ENCODE measurements at places on chromosomes 6 and 20. TPM values are rescaled to one million over a fixed set of nuclear protein-coding genes. Genes with fewer than 3 reads are reported as not detected.

The OXT gene
- total RNA-seq, result not detected

The PAK5 gene
- total RNA-seq, result not detected

The KCNK16 gene
- total RNA-seq, result not detected

The HAO1 gene
- 0.12 TPM for total RNA-seq

The CST7 gene
- total RNA-seq, result not detected

The RBBP8NL gene
- total RNA-seq, result 0.59 TPM

The NKX2-4 gene
- total RNA-seq, result not detected

The DUSP15 gene
- total RNA-seq, result not detected

GRCh38 chr6:139600919-139601475 is 226.5 kb upstream of the CITED2 start:
- no peak overlapping the region for H3K27ac ChIP-seq
- H3K36me3 ChIP-seq, result no peaks in the 10 kb centered on the region
- no peak overlapping the region for H3K4me3 ChIP-seq
- H3K4me1 ChIP-seq, result no peaks in the 10 kb centered on the region
- no peaks in the 10 kb centered on the region for H3K27me3 ChIP-seq

GRCh38 chr6:67646550-67646949 is 988.5 kb upstream of the ADGRB3 start:
- DNase-seq, result no peak
- no peak overlapping the region for H3K27ac ChIP-seq
- H3K36me3 ChIP-seq, result no peaks in the 10 kb centered on the region
- no peak overlapping the region for H3K4me3 ChIP-seq
- H3K4me1 ChIP-seq, result no peaks in the 10 kb centered on the region

- no peak overlapping the region for H3K4me3 ChIP-seq
- peaks cover 20% of the 10 kb centered on the region for H3K4me1 ChIP-seq
- no peaks in the 10 kb centered on the region for H3K36me3 ChIP-seq
- DNase-seq, result no peak
- H3K27ac ChIP-seq, result no peak overlapping the region
Observed at GRCh38 chr6:106138151-106138550, 52.0 kb downstream of the PRDM1 start.

DNA sequence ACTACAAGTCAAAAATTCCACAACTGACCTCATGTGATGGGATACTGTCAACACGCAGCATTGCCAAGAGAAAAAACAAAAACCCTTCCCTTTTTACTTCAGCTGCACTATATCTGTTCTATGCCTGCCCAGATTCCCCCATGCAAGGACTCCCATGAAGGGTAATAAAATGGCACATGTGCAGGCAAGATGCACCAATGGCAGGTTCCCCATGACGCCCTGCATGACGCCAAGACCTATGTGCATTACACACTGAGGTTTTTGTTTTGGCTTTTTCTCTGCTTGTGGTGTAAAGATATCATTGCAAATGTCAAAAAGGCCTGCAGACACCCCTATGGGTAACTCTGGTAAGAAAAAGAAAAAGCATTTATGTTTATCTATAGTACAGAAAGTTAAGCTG is 403.4 kb downstream of the HDGFL1 start:
- no peak overlapping the region for H3K4me3 ChIP-seq
- no peaks in the 10 kb centered on the region for H3K27me3 ChIP-seq
- no peak overlapping the region for H3K27ac ChIP-seq
- DNase-seq, result no peak
- no peaks in the 10 kb centered on the region for H3K36me3 ChIP-seq

DNA sequence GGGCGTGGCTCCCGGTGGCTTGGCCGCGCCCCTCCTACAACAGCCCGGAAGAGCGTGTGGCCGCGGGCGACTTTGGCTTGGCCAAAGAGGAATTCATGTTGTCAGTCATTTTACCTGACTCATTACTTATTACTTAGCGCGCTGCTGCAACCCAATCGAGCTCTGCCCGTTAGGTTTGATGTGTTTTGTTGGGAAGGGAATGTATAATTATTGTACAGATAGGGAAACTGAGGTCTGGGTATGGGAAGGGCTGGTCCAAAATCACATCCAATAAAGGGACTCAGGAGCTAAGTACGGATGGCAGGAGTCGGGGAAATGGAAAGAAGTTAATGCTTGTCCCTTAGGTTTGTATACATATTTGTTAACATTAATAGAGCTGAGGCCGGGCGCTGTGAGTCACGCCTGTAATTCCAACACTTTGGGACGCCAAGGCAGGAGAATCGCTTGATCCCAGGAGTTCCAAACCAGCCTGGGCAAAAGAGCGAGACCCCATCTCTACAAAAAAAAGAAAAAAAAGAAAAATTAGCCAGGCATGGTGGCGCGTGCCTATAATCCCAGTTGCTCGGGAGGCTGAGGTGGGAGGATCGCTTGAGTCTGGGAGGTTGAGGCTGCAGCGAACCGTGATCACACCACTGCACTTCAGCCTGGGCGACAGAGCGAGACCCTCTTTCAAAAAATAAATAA is 639 bp upstream of the ZNF335 start:
- no peak for DNase-seq
- H3K4me1 ChIP-seq, result peaks cover 24% of the 10 kb centered on the region
- no peaks in the 10 kb centered on the region for H3K27me3 ChIP-seq
- peaks cover 4% of the 10 kb centered on the region for H3K36me3 ChIP-seq
- H3K27ac ChIP-seq, result peak overlapping the region; percentile 100
- peak overlapping the region; percentile 97 for H3K4me3 ChIP-seq

- no peak overlapping the region for H3K27ac ChIP-seq
- peaks cover 11% of the 10 kb centered on the region for H3K4me1 ChIP-seq
- H3K36me3 ChIP-seq, result no peaks in the 10 kb centered on the region
Observed at GRCh38 chr6:139164001-139164400, 29.1 kb downstream of the HECA start.

DNA sequence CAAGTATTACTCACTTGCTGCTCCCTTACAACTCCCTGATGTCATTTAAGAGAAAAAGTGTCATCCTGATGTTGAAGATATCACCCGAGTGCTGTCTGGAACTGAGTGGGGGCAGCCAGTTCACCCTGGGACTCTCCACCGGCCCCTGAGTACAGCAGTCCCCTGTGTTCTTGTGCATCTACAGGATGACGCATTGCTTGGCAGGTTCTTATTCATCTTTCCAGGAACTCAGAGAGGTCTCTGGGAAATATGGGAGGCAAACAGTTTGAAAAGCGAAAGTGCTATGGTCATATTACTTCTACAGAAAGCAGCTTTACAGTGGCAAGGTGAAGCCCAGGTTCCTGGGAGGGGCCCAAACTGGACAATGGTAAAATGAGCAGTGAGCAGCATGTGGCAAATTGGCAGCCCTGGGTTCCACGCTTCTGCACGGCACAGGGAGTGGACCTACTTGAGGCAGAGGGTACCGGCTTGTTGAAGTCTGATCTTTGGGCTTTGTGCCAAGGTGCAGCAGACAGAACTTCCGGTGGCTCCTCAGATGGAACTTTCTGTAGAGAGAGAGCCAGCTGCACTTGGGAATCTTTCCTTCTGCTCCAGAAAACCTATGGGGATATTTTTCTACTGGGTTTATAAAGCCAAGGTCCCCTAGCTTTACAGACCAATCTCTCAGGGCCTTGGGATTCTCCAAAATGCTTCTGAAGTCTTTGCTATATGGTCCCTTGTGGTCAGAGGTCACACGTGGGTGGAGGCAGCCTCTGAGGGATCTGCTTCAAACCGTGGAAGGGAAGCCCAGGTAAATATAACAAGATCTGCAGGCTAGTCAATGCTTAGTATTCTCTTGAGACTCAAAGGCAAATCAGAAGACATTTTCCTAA is 128.3 kb downstream of the MAP3K7 start:
- H3K27ac ChIP-seq, result no peak overlapping the region
- no peak overlapping the region for H3K4me3 ChIP-seq
- no peaks in the 10 kb centered on the region for H3K4me1 ChIP-seq
- DNase-seq, result no peak
- H3K36me3 ChIP-seq, result no peaks in the 10 kb centered on the region

- H3K4me1 ChIP-seq, result no peaks in the 10 kb centered on the region
- no peaks in the 10 kb centered on the region for H3K36me3 ChIP-seq
- peak overlapping the region; percentile 18 for H3K27ac ChIP-seq
- H3K27me3 ChIP-seq, result no peaks in the 10 kb centered on the region
- no peak overlapping the region for H3K4me3 ChIP-seq
Observed at GRCh38 chr20:62507323-62507722, 31.5 kb upstream of the GATA5 start.

DNA sequence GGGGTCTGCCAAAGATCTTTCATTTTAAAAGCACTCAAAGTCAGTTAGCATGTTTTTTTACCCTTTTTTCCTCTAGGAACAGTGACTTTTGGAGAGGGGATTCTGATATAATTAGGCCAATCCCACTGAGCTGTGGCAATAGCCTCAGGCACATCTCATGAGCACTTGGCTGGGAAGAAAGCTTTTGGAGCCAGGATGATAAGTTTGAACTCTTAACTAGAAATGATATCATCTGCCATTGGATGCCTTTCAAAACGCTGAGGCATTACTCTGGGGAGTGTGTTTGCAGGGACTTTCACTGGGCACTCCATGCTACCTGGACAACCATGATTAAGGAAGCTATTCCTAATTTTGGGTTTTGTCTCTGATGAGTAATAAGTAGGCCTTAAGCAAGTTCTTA is 3.7 kb downstream of the SCGN start:
- H3K27ac ChIP-seq, result no peak overlapping the region
- H3K36me3 ChIP-seq, result no peaks in the 10 kb centered on the region
- DNase-seq, result no peak
- no peaks in the 10 kb centered on the region for H3K4me1 ChIP-seq

GRCh38 chr20:36028106-36028808 is 59.9 kb downstream of the CNBD2 start:
- no peaks in the 10 kb centered on the region for H3K4me1 ChIP-seq
- DNase-seq, result no peak
- H3K4me3 ChIP-seq, result no peak overlapping the region
- H3K27me3 ChIP-seq, result no peaks in the 10 kb centered on the region

GRCh38 chr20:3545401-3545925 is 74.6 kb downstream of the ATRN start:
- H3K4me1 ChIP-seq, result no peaks in the 10 kb centered on the region
- no peaks in the 10 kb centered on the region for H3K27me3 ChIP-seq
- no peak overlapping the region for H3K27ac ChIP-seq
- H3K36me3 ChIP-seq, result no peaks in the 10 kb centered on the region
- no peak for DNase-seq
- no peak overlapping the region for H3K4me3 ChIP-seq

GRCh38 chr6:16673011-16673797 is 88.1 kb downstream of the ATXN1 start:
- peaks cover 40% of the 10 kb centered on the region for H3K4me1 ChIP-seq
- H3K36me3 ChIP-seq, result no peaks in the 10 kb centered on the region
- H3K4me3 ChIP-seq, result no peak overlapping the region
- H3K27ac ChIP-seq, result no peak overlapping the region
- DNase-seq, result no peak

DNA sequence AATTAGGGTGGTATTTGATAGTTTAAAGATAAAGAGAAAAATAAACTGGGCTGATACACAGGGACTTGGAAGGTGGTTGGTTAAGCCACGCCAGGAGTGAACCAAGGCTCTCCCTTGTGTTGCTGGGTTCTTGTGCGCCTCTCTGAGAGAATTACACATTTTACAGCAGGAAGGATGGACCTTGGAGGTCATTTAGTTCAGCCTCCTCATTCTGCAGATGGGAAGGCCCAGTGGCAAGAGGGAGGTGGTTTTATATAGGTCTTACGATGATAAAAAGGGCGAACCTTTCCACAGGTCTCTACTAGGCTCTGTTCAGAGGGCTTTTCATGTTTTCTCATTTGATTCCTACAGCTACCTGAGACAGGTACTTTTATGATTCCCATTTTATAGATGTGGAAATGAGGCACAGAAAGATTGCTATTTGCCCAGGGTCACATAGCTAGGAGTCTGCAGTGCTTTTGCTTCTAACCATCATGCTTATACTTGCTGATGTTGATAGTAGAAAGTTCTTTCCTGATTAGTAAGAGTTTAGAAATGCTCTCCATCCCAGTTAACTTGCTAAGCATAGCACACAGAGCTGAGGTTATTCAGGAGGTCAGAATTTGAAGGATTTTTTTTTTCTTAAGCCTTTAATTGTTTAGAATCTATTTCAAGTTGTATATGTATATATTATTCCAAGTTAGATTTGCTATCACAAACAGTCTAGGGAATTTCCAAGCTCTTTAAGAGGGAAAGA is 12.8 kb downstream of the HIVEP1 start:
- no peaks in the 10 kb centered on the region for H3K27me3 ChIP-seq
- DNase-seq, result no peak
- H3K27ac ChIP-seq, result no peak overlapping the region
- no peak overlapping the region for H3K4me3 ChIP-seq

DNA sequence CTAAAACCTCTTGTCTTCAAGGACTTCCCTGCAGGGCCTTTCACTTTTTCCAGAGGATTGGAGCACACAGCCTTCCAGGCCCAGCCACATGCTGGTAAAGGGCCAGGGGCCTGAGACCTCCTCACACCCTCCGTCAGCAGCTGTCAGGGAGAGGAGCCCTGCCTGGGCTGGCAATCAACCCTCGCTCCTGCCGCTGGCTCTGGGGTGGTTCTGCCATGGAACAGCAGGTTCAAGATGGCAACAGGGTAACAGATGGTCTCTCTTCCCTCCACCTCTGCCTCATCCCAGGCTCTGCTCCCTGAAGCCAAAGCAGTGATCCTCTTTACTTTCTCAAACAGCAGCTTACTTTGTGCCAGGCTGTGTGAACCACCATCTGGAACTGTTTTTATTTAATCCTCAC is 23.8 kb downstream of the PCNA start:
- no peak overlapping the region for H3K4me3 ChIP-seq
- DNase-seq, result no peak
- no peaks in the 10 kb centered on the region for H3K27me3 ChIP-seq

DNA sequence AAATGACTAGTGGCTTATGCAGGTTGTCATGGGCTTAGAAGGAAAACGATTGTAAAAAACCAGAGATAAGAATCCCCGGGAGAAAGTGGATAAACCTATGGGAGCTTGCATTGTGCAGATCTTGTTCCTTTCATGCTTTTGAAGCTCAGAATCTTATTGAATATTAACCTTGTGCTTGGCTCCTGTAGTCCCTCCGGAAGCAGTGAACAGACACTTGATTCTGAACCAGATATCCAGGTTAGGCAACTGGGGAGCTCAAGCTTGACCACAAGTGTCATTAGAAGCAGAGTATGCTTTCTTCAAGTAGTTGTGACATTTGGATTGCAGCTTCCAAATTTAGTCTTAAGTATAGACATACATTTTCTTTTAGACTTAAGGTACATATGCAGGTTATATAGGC is 212.6 kb upstream of the MOCS1 start:
- no peak overlapping the region for H3K4me3 ChIP-seq
- no peaks in the 10 kb centered on the region for H3K4me1 ChIP-seq
- no peaks in the 10 kb centered on the region for H3K36me3 ChIP-seq
- H3K27ac ChIP-seq, result no peak overlapping the region

GRCh38 chr20:61986762-61987321 is 78.8 kb downstream of the TAF4 start:
- no peaks in the 10 kb centered on the region for H3K27me3 ChIP-seq
- DNase-seq, result no peak

- no peaks in the 10 kb centered on the region for H3K27me3 ChIP-seq
- peak overlapping the region; percentile 95 for H3K4me3 ChIP-seq
- H3K27ac ChIP-seq, result peak overlapping the region; percentile 98
- peak; percentile 54 for DNase-seq
- peaks cover 12% of the 10 kb centered on the region for H3K4me1 ChIP-seq
Observed at GRCh38 chr6:32154514-32155161, 697 bp downstream of the PPT2 start.

DNA sequence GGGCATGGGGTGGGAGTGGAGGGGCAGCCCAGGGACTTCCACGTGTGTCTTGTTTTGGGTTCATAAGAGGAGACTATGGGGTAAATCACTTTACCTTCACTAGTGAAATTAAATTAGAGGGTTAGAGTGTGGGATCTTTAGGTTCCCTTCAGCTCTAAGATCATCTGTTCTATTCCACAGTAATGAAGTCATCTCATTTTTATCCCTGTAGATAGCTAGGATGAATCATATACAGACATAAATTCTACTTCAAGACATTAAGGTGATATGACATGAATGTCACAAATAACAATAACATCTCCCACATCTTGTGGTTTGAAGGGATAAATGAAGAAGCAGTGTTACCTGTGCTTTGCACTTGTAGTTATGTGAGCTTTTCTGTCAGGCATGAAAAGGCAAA is 83.8 kb downstream of the ELOVL4 start:
- H3K4me3 ChIP-seq, result no peak overlapping the region
- no peaks in the 10 kb centered on the region for H3K27me3 ChIP-seq
- H3K36me3 ChIP-seq, result no peaks in the 10 kb centered on the region

All from HCT116 (cell line).